ENCODE measurements at places on chromosomes 16 and 17.

DNA sequence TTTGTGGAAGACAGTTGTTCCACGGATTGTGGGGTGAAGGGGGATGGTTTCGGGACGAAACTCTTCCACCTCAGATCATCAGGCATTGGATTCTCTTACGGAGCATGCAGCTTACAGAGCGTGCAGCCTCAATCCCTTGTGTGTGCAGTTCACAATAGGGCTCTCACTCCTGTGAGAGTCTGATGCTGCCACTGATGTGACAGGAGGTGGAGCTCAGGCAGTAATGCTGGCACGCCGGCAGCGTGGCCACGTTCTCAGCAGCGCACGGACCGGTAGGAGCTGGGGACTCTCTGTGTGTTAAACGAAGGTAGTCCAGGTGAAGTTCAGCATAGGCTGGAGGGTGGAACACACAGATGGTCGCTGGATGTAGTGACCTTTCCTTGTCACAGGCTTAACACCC lies 37.8 kb downstream of the SEC14L1 start:
- no peak for DNase-seq

DNA sequence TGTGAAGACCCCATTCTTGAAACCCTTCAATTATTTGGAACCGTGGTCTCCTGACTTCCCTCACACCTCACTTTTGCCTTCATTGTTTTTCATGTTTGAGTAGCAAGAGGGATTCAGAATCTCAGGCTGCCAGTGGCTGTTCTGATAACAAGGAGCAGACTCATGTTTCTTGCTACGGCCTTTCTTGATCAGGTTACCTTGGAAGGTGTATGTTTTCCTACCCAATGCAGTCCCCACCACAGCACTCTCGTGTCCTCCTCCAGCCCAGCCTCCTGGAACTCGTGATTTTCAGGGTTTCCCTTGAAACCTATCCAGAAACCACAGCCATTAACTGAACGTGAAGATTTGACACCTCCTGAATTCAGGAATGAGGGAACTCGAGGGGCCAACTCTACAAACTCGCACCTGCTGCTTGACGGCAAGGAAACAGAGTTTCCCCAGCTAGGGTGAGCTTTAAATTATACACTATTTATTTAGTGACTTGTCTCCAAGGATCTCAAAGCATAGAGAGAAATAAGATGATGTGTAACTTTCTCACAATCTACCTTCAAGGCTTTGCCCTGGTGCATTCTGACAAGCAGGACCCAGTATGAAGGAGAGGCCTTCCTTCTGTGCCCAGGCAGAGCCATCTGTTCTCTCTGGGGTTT lies 1.6 kb downstream of the ZFHX3 start:
- DNase-seq, result no peak

DNA sequence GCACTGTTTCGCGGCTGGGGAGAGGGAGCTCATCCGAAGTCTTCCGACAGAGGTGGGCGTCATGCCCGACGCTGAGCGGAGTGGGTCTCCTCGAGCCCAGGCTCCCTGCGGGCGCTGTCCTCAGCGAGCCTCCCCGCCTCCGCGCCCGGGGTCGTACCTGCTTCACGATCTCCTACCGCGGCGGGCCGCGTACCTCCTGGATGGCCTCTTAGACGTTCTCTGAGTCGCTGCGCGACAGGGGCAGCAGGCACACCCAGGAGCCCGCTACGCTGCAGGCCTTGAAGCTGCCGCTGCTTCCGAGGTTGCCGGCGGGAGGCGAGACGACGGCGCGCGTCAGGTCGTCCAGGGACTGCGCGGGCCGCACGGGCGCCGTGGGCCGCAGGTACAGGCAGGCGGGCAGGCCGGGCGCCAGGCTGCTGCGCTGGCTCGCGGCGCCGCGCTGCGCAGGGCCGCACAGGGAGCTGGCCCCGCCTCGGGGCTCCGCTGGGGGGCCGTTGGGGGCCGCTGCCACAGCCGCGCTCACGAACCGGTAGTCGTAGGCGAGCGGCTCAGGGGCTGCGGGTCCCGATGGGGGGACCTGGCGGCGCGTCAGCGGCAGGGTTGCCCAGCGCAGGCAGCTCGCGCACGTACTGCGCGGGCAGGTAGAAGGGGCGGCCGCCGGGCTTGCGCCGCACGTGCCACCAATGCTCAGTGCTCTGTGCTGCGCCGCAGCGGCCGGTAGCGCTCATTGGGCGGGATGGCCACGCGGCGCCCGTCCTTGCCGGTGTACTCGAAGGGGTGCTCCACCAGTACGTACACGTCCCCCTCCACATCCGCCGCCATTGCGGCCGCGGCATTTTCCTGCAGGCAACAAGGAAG lies 116.4 kb upstream of the SMURF2 start:
- no peak for DNase-seq

DNA sequence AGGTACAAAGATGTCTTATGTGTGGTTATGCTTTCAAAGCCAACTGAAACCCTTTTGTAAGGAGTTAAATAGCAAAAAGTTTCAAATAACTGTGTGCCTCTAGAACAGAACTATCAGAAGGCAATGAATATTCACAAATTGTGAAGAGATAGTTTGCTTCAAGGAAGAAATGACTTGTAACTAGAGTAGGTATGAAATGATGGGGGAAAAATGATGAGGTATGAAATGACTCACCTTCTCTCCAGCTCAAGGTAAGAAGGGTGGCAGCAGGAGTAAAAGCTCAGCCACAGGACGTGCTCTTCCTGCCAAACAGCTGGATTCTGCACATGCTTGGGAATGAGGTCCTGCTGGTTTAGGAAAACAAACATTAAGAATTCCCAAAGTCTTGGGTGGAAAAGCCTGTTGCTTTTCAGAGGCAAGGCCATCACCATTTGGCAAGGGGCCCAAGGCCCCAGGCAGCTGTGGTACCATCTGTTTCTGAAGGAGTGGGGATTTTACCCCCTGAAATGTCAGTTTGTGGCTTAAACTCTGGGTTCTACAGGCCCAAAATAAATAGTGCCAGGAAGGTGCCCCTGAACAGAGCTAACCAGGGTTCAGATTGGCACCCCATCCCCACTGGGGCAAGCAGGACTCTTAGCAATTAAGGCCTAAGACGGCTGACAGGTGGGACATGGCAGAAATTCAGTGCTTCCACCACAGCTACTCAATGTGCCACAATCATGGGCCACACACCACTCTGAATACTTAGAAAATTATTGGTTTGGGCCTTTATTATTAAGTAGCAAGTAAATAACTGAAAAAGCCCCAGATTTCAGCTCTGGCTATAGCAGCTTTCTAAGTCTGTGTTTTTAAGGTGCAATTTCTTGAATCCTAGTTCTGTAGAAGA lies 13.3 kb downstream of the HERPUD1 start:
- DNase-seq, result no peak

GRCh38 chr17:46873941-46874645 lies 22.7 kb downstream of the WNT9B start:
- DNase-seq, result no peak

DNA sequence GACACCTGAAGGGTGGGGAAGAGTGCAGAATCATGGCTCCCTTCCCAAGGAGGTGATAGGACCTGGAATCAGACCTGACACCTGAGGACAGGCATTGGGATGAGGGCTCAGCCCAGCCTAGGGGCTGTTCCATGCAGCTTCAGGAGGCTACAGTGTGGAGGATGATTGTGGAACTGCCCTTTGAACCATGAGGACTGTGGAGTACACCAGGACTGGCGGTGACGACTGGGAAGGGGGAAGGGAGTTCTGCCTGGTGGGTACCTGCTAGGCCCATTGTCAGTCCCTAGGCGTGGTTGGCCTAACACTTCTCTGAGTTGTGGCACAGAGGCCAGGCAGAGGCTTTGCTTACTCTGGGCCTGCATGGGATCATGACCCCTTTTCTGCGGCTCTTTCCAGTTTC lies 76.1 kb downstream of the MPRIP start:
- no peak for DNase-seq

- DNase-seq, result no peak
Observed at GRCh38 chr17:36949461-36949927, 740 bp downstream of the AATF start.
